ENCODE measurements at places on chromosomes 4 and X. TPM values are rescaled to one million over a fixed set of nuclear protein-coding genes. Genes with fewer than 3 reads are reported as not detected.

Gene SSX1
- not detected for total RNA-seq

Gene RBMX
- total RNA-seq, result 208 TPM

Gene HPSE
- 0.89 TPM for total RNA-seq

Gene SSX4
- not detected for total RNA-seq

Gene CACNA1F
- 0.48 TPM for total RNA-seq

Gene PHKA1
- 0.13 TPM for total RNA-seq

Gene NSG1
- total RNA-seq, result 1.2 TPM

Gene PROM1
- total RNA-seq, result not detected

Gene SCRG1
- total RNA-seq, result not detected

Gene AMOT
- total RNA-seq, result 7.1 TPM

Gene OPHN1
- 3.7 TPM for total RNA-seq

Gene NSDHL
- total RNA-seq, result 7.9 TPM

Gene KLHL4
- not detected for total RNA-seq

Gene SUPT20HL2
- not detected for total RNA-seq
